ENCODE measurements at places on chromosomes 3 and 15.

GRCh38 chr15:101675796-101676582, 23.8 kb upstream of the TM2D3 start:
- peak; percentile 93 for DNase-seq

GRCh38 chr3:40779039-40779438, 254.3 kb downstream of the ZNF621 start:
- no peak for DNase-seq

- DNase-seq = no peak
These were observed 146.5 kb upstream of the UBE2E1 start for GRCh38 chr3:23659274-23659673.

DNA sequence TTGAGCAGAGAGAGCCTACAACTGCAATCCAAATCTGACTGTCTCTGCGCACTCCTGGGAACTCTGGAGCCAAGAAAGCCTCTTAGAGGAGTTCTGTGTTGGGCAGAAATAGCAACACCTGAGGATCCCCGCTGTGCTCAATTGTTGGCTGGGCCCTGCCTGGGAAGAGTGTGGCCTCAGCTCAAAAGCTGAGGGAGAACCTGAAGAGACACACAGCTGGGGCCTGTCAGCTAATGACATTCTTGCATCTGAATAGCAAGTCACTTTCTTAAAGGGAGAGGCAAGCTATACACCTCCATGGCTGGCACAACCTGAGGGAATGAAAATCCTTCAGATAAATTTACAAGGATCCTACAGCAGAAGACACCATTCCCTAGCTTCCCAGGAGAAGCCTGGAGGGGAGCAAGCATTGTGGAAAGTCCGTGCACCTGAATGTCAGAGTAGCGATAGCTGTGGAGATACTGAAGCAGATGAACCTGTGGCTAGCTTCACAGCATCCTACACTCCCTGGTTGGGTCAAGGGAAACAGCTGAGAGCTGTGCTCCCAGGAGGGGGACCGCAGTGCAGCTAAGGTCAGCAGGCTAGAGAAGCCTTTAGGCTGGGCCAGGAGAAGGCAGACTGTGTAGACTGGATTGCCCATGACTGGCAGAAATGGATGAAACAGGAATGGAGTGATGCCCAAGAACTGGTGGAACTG, 159.9 kb upstream of the PFN2 start:
- DNase-seq = no peak

DNA sequence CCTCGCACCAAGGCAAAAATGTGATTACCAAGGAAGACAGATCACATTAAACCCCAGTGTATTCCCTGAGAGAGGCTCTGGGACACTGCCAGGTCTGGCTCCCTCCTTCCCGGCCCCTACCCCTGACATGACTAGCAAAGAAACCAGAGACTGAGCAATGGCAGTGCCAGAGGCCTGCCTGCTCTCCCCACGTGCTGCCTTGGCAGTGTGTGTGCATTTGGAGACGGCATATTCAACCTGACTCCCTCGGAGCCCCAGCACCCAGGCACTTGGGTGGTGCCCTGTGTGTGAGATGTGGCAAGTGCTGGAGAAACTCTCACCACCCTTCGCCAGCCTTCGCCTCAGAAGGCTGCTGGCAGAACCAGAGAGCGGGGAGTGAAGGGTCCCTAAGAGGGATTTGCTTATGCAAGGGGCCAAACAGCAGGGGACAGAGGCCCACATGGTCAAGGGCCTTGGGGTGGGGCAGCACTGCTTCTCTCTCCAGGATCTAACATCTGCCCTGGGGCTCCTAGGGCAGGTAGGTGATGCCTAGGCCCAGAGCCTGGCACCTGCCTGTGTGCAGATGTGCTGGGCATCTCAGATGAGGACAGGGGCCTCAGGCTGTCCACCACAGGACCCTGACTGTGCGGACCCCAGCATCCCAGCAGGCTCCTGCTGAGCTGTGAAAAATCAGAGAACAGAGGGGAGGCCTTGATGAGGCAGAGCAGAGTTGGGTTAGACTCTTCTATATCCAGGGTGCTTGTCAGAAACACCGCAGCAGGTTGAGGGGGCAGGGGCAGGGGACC, 23.6 kb upstream of the PLXNA1 start:
- no peak for DNase-seq

GRCh38 chr3:102136183-102136582, 286.9 kb downstream of the NFKBIZ start:
- DNase-seq = no peak

DNA sequence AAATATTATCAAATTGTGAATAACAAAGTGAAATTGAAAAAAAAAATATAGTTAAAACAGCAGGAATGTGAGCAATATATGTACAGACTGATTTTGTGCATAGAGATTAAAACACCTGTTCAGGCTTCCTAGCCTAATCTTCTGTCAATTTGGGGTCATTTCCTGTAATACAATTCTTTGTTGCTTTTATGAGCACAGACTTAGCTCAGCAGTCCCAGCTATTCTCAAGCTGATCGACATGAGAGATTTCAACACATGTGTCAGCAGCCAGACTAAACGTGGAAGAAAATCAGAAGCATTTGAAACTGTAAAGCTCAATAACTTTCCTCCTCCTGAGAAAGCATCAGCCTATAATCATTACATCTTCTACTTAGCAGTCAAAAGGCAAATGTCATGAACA, 1.6 kb upstream of the FHIT start:
- no peak for DNase-seq

DNA sequence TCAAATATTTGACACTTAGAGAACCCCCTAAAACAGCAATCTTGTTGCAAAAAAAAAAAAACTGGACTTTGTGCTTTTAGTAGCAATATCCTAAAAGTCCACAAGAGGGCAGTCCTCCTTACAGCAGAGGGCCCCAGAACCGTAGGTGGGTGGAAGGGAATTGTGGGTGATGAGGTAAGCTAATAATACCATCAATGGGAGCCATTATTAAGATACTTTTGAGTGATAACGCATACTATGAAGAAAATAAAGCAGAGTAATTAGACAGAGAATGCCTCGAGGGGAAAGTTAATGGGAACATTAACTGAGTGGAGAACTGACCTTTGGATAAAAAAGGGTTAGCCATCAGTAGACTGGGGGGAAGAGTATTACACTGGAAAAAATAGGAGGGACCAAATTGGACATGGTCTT, 229.9 kb downstream of the THRB start:
- DNase-seq = peak; percentile 13

DNA sequence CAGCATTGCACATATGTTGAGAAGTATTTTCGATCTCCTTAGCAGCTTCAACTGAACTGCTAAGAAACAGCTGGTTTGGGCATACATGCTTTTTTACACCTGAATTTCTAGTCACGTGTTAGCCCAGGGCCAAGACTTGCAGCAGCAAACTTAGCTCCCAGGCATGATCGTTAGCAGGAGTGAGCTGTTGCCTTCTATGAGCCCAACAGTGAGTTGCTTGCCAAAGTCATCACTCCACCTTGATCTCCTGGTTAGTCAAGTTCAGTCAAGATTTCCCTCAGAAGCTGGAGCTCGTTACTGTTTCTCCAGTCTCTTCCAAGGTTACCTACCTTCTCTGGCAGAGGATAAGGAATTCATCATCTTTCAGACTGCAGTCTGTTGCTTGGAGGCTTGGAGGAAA, 100.4 kb upstream of the SEMA6D start:
- no peak for DNase-seq

GRCh38 chr15:32682569-32682968, 35.2 kb upstream of the GREM1 start:
- DNase-seq = peak; percentile 95

DNA sequence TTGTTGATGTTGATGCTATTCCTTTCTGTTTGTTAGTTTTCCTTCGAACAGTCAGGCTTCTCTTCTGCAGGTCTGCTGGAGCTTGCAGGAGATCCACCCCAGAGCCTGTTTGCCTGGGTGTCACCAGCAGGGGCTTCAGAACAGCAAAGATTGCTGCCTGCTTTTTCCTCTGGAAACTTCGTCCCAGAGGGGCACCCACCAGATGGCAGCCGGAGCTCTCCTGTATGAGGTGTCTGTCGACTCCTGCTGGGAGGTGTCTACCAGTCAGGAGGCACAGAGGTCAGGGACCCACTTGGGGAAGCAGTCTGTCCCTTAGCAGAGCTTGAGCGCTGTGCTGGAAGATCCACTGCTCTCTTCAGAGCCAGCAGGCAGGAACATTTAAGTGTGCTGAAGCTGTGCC, 303.2 kb downstream of the ZIC1 start:
- no peak for DNase-seq

DNA sequence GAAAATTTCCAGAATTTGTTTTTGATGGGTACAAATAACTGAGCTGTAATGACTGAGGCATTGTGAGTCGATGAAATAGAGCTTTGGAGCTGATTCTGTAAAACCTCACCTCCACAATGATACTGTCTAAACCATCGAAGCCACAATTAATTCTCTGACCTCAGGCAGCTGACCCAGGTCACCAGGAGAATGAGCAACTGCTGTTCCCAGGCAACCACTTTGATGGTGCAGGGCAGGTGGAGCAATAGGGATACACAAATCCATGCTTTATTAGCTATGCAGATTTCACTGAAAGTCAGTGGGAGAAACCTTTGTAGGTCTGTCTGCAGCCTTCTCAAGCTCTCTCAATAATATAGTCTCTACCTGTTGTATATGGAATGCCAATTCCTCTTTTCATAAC, 204.4 kb downstream of the RYR3 start:
- DNase-seq = no peak

- DNase-seq = no peak
These were observed 57.5 kb upstream of the KLF13 start for GRCh38 chr15:31268911-31269784.
